ENCODE measurements at places on chromosomes 1 and 21. TPM values are rescaled to one million over a fixed set of nuclear protein-coding genes. Genes with fewer than 3 reads are reported as not detected.

DNA sequence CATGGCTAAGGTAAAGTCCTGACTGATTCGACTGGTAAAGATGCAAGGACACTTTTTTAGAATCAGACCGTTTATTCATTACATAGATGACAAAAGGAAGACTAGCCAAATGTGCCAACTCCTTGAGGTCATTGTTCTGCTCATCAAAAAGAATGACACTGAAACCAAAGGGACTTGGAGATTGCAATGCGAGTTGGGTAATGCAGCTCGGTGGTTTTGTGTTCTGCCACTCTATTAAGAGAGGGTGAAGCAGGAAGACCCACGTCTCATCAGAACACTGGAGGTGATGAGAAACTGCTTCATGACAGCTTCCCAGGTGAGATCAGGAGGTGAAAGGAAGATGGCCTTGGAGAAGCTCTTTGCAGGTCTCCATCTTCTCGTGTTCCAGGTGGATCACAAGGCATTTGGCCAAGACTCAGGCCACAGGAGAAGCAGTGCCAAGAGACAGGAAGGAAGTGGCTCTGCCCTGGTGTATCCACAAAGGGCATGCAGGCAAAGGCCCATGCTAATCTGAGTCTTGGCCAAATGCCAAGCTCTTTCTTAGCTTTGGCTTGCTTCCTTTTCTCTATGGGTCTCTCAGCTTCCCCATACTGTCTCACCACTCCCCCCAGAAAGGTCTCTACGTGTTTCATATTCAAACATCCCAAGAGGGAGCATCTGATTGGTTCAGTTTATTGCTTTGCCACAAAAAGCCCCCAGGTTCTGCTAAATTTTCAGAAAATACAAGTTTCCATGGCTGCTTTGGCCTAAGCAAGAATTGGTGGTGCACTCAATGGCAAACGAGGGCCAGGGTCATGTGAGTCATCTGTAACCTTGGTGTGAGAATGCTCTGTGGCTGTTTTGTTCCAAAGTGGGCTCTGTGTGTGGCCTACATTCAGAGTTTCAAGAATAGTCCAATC lies 5.7 kb upstream of the CCT8 start:
- no peak for DNase-seq

- DNase-seq = no peak
These were observed 1128.7 kb downstream of the AMY1C start for GRCh38 chr1:104878203-104878909.

- no peak for DNase-seq
These were observed 14.7 kb upstream of the CHIA start for GRCh38 chr1:111275780-111276433.

DNA sequence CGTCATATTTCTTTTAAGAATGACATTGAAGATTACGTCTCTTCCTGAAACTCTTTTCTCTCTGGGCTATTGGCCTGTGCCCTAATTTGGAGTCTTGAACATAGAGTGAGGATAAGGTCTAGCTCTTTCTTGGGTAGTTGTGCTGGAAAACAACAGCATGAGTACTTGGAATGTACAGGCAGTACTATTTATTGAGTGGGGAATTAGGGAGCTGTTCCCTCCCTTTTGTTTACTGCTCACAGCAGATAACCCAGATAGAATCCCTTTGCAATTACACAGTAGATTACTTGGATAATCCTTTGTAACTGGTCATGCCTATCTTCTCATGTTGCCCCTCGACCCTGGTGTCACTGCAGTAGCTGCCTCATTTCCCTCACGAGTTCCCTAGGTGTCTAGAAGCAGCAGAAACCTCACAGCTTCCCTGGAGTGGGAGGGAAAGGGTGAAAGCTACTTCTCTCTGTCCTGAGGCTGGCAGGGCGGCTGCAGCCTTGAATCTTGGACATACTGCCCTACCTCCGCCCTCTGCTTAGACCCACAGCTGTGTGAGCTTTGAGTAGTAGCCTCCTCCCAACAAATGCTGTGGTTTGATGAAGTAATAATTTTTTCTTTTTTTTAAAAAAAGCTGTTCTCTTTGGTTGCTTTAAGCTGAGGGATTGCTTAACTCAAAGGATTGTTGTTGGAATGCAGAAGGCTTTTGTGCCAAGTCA lies 70.6 kb downstream of the FGGY start:
- DNase-seq = peak; percentile 8

GRCh38 chr1:6870571-6870970 lies 85.3 kb downstream of the CAMTA1 start:
- DNase-seq = no peak

DNA sequence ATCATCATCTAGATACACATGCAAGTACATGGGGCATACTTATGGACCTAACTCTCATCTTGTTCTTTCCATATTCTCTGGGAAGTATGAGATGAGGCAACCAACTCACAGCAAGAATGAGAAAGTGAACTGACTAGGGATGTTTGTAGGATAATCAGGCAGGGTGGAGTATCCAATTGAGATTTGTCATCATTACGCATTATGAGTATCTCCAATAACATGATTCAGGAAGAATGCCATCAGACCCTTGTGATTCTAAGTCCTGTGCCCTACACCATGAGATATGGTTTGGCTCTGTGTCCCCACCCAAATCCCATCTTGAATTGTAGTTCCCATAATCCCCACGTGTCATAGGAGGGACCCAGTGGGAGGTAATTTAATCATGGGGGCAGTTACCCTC lies 154.0 kb downstream of the SLC30A10 start:
- DNase-seq = no peak

DNA sequence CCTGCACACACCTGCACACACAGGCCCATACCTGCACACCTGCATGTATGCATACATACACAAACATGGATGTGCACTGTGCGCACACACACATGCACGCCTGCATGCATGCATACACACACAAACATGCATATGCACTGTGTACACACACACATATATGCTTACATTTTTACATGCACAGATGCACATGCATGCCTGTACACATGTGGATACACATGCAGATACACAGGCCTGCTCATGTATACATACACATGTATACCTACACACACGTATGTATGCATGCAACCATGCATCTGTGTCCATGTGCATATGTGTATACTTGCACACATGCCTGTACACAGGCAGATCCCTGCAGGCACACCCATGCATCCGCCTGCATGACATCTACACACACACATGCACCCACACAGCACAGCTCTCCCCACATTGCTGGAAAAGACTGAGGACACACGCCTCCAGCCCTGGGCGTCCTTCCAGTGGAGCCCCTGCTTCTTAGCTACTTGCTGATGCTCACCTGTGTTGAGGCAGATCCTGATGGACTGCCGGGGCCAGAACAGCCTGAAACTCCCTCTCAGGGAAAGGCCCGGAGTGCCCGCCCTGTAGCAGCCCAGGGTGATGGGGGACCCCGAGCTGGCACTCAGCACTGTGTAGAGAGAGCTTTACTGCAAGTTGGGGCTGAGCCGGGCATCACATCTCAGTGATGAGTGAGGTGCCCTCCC lies 28.6 kb downstream of the KRTAP10-1 start:
- no peak for DNase-seq

- no peak for DNase-seq
These were observed at the start of gene PRRX1 for GRCh38 chr1:170664093-170664827. Gene PRRX1 (plus strand): TSS chr1:170664131. CDS start chr1:170664219, 88 bp downstream.

- DNase-seq = no peak
These were observed 177.8 kb downstream of the PSMG1 start for GRCh38 chr21:39005502-39005787.

DNA sequence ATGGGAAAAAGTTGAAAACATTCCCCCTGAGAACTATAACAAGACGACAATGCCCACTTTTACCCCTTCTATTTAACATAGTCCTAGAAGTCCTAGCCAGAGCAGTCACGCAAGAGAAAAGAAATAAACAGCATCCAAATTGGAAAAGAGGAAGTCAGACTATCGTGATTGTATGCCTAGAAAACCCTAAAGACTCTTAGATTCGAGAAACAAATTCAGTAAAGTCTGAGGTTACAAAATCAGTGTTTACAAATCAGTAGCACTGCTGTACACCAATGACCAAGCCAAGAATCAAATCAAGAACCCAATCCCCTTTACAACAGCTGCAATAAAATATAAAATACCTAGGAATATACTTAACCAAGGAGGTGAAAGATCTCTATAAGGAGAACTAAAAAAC lies 72.4 kb downstream of the POU2F1 start:
- DNase-seq = no peak

DNA sequence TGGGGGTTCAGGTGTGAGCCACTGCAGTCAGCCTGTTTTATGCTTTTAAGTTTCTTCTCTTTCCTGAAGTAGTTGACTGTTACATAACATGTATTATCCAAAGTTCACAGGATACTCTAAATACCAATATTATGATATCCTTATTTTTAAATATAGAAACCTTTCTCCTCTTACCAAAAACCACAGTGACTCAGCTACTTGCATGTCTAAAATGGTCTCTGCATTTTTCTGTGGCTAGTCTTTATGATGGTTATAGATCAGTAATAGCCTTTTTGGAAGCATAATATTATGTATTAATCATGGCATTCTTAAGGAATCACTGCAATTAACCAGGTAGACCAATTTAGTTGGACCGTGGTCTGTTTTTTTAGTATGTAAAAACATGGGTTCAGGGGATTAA lies 210.8 kb upstream of the CACYBP start:
- DNase-seq = no peak

- no peak for DNase-seq
These were observed 12.6 kb upstream of the HMCN1 start for GRCh38 chr1:185721553-185721952.

GRCh38 chr1:246008363-246008831 lies 498.7 kb downstream of the SMYD3 start:
- no peak for DNase-seq

- no peak for DNase-seq
These were observed 305.3 kb downstream of the PTPRU start for GRCh38 chr1:29541631-29542030.

DNA sequence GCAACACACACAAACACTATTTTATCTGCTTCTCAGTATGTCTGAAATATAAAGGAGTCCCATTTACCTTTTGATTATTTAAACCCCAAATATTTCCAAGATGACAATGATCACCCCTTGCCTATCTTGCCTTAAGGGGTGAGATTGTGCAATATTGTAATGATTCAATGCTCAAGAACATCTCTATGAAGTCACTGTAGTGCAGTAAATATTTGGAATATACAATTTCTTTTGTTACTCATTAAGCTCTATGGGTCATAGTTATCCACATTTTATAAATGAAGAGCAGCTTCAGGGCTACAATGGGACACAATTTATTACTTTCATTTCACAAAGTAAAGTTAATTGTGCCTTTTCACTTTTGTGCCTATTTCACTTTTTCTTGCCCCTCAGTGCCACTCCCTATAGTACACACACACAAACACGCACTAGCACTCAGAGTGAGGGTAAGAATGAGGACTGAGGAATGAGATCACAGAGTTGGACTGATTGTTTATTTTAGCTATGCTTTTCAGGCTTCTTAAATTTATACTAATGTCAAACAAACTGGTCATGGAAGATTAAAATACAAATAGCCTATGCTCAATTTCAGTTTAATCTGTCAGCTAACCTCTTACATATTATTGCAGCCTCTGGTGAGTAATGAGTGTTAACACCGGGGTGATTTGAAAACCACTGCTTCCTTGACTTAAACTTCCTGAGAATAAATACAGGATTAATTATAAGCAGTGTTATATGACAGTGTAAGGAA lies 521.0 kb upstream of the B3GALT2 start:
- no peak for DNase-seq

DNA sequence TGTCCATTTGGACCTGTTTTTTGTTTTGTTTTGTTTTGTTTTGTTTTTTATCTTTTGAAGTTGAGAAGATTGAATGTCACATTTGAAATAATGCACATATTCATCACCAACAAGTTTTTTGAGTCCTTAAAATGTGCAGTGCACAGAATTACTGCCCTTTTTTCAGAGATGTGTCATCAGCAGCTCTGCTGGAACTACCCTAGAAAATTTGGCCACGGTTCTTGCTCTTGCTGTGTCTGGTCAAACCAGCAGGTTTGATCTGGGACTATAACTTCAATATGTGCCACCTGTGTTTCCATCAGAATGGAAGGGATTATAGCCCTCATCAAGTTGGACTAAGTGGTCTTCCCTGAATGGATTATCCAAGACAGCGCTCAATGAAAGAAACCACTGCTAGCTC lies 24.1 kb upstream of the CNN3 start:
- DNase-seq = no peak

- no peak for DNase-seq
These were observed 80.0 kb downstream of the VCAM1 start for GRCh38 chr1:100799548-100799947.

- DNase-seq = no peak
These were observed 35.1 kb upstream of the EYA3 start for GRCh38 chr1:28123461-28123961.

DNA sequence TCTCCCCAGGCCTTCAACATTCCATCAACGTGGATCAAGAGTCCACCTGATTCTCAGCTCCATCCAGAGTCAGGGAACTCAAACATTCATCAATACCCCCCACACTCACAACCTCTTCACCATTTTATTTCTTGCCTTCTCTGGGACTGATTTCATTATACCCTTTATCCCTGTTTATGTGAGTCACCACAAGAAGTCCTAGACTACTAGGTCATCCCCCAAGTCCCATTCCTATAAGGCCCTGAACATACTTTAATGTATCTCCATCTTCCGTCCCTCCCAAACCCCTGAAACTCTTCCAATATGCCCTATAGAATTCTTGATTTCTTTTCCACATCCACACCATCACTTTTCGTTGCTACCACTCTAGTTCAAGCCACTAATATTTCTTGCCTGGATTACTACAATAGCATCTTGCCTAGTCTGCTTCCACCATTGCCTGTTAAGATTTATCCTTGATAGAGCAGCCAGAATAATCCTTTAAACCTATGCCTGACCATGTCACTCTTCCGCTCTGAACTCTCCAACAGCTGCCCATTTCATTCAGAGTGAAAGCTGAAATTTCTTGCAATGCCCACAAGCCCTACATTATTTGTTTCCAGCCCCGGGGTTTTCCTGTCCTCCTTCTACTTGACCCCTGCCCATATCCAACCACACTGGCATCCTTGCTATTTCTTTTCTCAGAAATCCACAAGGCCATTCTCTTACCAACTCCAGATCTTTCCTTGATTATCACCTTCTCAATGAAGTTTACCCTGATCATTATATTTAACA lies 9.4 kb upstream of the SAMD13 start:
- no peak for DNase-seq

DNA sequence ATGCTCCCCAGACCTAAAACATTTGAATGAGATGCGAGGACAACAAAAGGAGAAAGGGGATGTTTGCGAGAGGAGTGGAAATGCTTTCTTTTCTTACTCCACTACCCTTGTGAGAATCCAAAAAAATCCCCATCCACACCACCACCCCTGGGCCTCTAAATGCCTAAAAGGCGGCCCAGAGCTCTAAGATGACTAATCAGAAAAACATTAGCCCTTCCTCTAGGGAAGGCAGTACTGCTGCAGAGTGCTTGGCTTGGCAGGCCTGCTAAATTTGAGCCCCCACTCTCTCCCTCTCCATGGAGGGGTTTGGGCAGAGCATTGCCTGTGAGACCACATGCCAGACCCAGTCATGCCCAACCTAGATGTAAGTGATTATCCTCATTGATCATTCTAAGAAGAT lies 347.9 kb downstream of the USH2A start:
- no peak for DNase-seq

The SMYD3 gene
- total RNA-seq = 44.6 TPM

The TMPRSS3 gene
- total RNA-seq = not detected

The AMIGO1 gene
- total RNA-seq = 2.9 TPM

The ZMYND12 gene
- total RNA-seq = 3.2 TPM

The DLGAP3 gene
- not detected for total RNA-seq

All from urinary bladder (tissue), 4 donors.